Esophagus squamous epithelium (tissue), 5 donors: ENCODE measurements at places on chromosomes 12 and 14.

DNA sequence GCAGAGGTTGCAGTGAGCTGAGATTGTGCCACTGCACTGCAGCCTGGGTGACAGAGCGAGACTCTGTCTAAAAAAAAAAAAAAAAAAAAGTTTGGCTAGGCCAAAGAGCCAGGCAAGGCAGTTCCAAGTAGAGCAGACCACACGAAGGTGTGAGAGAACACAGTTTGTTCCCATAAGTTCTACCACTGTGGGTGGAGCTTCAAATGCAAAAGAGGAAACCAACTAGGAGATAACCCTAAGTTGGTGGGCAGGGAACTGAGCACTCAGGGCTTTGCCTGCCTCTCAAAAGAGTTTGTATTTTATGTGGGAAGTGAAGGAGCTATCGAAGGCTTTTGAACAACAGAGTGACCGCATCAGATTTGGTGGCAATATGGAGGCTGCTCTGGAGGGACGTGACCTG, 15.1 kb downstream of the SOCS2 start:
- no peak for DNase-seq

DNA sequence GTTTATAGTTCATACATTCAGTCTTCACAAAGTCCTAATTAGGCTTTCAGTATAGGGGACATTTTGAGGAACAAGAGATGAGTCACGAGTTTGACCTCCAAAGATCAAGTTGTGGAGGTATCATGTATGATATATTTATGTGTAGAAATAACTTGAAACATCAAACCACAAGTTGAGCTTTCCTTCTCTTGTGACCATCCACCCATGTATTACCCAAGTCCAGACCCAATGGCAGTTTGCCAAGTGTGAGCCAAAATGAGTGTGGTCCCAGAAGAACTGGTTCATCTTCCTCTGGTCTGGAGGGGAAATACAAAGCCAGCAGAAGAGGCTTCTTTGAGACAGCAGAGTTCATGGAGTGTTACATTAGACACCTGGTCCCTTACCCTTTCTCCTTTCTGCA, 104.9 kb downstream of the ATP23 start:
- DNase-seq: no peak

DNA sequence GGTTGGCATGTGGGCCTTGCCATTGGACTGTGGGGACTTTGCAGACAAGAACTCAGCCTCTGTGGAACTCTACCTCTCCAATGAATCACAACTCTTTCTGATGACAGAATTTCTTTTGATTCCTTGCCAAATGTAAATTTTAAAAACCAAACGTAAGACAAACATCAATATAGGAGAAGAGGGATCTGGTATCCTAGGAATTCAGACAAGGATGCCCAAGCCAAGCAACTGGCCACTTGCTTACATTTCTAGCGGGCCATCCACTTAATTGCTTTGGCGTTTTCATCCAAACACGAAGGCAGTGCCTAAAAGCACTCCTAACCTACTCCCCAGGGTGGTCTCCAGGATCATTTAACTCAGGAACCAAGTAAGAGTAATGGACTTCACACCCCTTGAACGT, 23.4 kb upstream of the RAB35 start:
- no peak for DNase-seq

DNA sequence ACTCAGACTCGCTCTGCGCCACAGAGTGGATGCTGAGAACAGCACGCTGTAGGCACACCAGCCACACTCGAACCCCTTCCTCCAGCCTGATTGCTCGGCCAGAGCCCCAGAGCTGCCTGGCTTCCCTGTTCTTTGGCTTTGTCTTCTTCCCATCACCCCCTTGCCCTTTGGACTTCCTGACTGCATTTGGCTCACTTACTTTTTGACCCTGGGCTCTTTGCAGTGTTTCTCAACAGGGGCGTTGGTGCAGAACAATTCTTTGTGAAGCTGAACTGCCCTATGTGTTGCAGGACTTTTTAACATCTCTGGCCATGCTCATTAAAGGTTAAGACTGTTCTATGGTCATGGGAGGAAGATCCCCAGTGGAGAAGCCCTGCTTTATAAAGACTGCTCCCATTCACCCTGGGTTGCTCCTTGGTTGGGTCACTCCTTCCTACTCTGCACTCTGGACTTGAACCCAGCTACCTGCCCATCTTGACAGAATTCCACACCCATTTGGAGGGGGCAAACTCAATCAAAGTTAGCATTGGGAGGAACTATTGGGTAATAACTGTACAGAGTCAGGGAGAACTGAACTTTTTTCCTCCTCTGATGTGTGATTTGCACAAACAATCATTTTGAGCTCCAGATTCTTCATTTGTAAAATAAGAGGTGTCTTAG, 127.7 kb upstream of the PLEKHG7 start:
- DNase-seq: no peak

DNA sequence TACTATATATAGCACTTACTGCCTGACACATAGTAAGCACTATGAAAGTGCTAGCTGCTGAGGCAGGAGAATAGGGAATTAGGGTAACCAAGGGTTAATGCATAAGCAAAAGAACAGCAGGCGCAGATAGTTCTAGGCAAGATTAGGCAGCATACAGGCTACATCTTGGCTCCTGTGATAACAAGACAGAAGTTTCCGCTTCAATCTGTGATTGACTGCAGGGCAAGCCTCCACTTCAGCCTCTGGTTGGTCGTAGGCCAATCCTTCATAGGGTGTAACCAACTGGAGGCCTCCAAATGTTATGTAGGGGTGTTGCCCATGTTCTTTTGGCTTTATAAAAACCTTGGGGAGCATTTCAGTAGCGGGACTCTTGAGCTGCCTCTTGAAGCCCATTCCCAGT, 46.9 kb downstream of the KLHL28 start:
- DNase-seq: no peak

GRCh38 chr14:23877538-23878180, 75.9 kb upstream of the DHRS4 start:
- no peak for DNase-seq

- DNase-seq: no peak
Observed at GRCh38 chr14:64410084-64410774, 22.1 kb downstream of the MTHFD1 start.

- no peak for DNase-seq
Observed at GRCh38 chr14:50762001-50762930, 68.7 kb downstream of the NIN start.

GRCh38 chr14:94372021-94372605, 16.3 kb downstream of the SERPINA1 start:
- no peak for DNase-seq

- no peak for DNase-seq
Observed at GRCh38 chr12:42666671-42667243, 77.2 kb upstream of the PRICKLE1 start.

- DNase-seq: no peak
Observed at GRCh38 chr12:129378496-129378895, 525.2 kb downstream of the GLT1D1 start.

DNA sequence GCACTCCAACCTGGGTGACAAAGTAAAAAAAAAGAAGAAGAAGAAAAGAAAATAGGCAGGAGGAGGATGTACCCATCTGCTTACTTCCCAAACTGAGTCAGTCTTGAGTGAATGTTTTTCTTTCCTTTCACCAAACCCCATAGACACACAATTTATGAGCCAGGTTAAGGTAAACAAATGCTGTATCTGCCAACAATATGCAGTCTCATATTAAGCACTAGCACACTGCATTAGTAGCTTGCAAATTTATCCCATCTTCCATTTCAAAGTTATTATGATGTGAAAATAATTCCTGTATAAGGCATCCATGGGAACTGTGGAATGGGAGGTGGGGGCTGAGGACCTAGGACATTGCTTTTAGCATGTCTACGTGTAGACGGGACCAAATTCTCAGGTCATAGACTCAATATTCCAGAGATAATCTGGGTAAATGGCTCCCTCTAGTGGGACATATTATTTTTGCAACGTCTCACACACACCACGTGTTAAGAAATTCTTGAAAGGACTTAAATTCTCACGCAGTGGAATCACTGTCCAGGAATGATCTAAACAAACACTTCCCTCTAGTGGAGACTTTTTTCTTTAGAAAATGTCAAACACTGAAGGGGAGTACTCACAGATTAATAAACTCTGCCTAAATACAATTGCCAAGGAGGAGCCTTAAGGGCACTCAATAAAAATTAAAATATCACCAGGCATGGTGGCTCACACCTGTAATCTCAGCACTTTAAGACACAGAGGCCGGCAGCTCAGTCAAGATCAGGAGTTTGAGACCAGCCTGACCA, 17.1 kb upstream of the OR10P1 start:
- DNase-seq: no peak

GRCh38 chr14:63478010-63478409, 65.2 kb downstream of the PPP2R5E start:
- no peak for DNase-seq

DNA sequence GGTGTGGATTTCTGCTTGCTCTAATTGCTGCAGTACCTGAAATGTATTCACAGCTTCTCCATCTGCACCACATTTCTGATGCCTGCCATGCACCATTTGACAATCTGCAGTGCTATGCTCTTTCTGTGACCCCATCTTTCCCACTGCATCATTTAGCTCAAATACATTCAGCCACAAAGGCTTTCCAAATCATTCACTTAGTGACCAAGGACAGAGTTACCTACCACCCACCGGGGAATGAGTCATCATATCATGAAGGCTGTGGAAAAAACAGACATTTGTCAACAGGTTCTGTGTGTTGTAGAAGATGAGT, 465.5 kb upstream of the ATP2B1 start:
- no peak for DNase-seq

GRCh38 chr12:51669271-51669670, 78.2 kb downstream of the SCN8A start:
- no peak for DNase-seq

DNA sequence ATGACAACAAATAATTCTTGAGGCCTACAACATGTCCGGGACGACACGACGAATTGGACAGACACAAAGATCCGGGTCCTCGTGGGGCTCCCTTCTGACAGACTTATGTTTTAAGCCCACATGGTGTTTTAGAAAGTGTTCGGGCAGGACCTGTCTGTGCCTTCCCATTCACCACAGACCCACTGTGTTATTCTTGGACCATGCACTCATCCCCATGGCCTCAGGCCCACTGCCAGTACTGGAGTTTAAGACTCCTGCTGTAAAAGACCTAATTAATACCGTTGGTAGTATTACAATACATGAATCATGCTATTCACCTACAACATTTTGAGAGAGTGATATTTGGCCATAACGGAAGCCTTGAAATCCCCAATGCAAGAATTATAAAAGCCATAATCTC, 20.0 kb downstream of the SLC15A4 start:
- DNase-seq: no peak

GRCh38 chr14:103393676-103394626, 8.7 kb downstream of the MARK3 start:
- DNase-seq: no peak

GRCh38 chr12:42285431-42285830, 40.5 kb downstream of the ZCRB1 start:
- no peak for DNase-seq

DNA sequence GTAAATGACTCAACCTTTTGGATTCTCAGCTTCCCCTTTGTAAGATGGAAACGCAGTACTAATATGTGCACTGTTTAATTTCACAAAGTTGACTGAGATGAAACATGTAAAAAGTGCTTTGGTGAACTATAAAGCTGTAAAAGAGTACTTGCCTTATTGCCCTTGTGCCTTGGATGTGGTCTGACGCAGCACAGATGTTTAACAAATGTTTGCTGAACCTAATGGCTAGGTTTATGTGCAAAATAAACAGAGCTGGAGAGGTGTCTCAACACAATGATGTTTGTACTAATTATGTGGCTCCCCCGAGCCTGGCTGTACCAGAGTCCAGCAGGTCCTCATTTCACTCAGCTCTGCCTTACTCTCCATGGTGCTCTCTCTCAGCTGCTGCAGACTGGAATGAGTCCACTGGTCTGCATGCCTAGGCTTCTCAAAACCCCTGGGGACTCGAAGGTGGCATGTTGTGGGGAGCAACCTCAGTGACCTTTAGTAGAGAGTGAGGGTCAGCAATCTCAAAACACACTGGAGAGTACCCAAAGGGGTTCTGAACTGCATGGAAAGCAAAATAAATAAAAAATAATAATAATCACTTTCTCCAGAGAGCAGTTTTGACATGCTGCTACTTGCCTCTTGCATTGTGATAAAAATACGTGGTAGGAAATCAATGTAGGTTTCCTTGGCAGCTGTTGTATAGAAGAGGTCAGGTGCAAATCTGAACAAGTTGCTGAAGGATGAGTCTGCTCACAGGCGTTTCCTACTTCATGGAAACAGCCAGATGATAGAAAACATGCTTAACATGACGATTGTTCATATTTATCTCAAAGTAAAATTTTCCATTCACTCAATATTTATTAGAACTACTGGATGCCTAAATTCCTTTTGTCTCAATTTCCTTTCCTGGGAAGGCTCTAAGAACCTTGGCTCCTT, 8.5 kb upstream of the AMIGO2 start:
- DNase-seq: no peak

GRCh38 chr14:51018521-51018920, 74.2 kb upstream of the PYGL start:
- DNase-seq: no peak

DNA sequence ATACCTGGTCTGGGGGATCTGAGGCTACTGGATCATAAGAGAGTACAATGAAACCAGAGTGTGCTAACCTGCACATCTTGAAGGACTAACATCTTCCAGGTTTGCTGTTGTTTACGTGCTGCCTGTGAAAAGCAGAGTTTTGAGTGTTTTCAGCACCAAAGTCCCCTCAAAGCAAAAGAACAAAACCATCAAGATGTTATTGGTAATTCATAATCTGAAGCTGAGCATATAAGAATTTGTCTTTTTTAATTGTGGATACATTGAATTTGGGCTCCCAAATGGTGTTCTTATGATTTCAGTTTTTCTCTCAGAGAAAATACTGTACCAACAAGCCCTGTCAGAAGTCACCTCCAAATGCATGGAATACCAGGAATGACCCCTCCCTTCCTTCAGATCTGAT, 110.2 kb downstream of the BTG1 start:
- DNase-seq: no peak

GRCh38 chr14:95467657-95468056, 48.8 kb downstream of the SYNE3 start:
- DNase-seq: no peak

DNA sequence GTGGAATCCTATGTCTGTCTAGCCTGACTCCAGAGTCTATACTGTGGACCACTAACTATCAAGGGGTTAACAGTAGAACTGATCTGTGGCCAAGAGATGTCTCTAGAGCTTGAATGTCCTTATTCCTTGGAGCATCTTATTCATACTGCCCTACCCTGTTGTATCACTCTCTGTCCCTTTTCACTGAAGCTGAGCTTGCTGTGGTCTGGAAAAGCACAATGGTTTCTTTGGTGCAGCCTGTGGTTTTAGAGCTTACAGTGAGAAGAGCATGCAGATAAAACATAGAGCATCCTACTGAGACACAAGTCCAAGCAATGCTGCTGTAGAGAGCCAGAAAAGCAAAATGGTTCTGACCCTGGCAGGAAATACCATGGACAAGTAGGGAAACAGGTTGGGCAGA, 367.0 kb upstream of the ATP2B1 start:
- no peak for DNase-seq

GRCh38 chr12:2988494-2988893, 29.3 kb downstream of the TEAD4 start:
- no peak for DNase-seq

- DNase-seq: no peak
Observed at GRCh38 chr12:2856051-2856450, 788 bp downstream of the TEX52 start.
